A673 (cell line): ENCODE measurements at places on chromosomes 16 and 17.

- DNase-seq, result no peak
- no peaks in the 10 kb centered on the region for H3K27me3 ChIP-seq
- H3K4me1 ChIP-seq, result no peaks in the 10 kb centered on the region
Measured at GRCh38 chr17:9050801-9051401, 29.6 kb downstream of the NTN1 start.

DNA sequence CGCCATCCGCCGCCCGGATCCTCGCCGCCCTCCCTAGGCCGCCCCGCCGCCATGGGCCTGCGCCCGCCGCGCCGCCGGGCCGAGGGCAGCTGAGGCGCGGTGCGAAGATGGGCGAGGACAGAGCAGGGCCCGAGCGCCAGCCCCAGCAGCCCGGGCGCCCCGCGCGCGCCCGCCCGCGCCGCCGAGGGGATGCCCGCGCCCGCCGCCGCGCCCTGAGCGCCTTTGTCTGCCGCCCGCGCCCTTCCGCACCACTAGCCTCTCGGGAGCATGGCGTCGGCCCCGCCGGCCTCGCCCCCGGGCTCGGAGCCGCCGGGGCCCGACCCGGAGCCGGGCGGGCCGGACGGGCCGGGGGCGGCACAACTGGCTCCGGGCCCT lies 278 bp downstream of the RAB11FIP3 start:
- H3K4me1 ChIP-seq, result peaks cover 8% of the 10 kb centered on the region
- peak overlapping the region; percentile 89 for H3K4me3 ChIP-seq
- no peaks in the 10 kb centered on the region for H3K36me3 ChIP-seq

- DNase-seq, result peak; percentile 45
- no peaks in the 10 kb centered on the region for H3K36me3 ChIP-seq
- H3K4me1 ChIP-seq, result peaks cover 3% of the 10 kb centered on the region
Measured at GRCh38 chr17:16406742-16407674, 8.4 kb upstream of the TRPV2 start.

DNA sequence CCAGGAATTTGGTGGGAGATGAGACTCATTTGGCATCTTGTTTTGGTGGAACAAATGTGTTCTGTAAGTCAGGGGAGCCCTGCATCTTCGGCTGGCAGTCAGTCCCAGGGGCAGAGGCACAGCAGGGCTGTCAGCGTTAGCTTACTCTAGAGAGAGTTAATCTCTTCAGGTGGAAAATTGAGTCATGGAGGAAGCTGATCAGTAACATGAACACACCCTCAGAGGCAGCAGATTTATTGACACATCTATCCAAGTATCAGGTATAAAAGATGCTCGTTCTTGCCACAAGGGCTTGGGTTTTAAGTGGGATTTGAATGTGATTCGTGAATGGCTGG lies 55.2 kb downstream of the EPN2 start:
- H3K4me1 ChIP-seq, result no peaks in the 10 kb centered on the region
- no peak for DNase-seq
- H3K36me3 ChIP-seq, result peaks cover 2% of the 10 kb centered on the region
- no peak overlapping the region for H3K27ac ChIP-seq

GRCh38 chr17:282912-283882 lies 69.4 kb downstream of the RPH3AL start:
- no peaks in the 10 kb centered on the region for H3K4me1 ChIP-seq
- H3K27me3 ChIP-seq, result no peaks in the 10 kb centered on the region
- no peak overlapping the region for H3K27ac ChIP-seq
- no peak overlapping the region for H3K4me3 ChIP-seq

DNA sequence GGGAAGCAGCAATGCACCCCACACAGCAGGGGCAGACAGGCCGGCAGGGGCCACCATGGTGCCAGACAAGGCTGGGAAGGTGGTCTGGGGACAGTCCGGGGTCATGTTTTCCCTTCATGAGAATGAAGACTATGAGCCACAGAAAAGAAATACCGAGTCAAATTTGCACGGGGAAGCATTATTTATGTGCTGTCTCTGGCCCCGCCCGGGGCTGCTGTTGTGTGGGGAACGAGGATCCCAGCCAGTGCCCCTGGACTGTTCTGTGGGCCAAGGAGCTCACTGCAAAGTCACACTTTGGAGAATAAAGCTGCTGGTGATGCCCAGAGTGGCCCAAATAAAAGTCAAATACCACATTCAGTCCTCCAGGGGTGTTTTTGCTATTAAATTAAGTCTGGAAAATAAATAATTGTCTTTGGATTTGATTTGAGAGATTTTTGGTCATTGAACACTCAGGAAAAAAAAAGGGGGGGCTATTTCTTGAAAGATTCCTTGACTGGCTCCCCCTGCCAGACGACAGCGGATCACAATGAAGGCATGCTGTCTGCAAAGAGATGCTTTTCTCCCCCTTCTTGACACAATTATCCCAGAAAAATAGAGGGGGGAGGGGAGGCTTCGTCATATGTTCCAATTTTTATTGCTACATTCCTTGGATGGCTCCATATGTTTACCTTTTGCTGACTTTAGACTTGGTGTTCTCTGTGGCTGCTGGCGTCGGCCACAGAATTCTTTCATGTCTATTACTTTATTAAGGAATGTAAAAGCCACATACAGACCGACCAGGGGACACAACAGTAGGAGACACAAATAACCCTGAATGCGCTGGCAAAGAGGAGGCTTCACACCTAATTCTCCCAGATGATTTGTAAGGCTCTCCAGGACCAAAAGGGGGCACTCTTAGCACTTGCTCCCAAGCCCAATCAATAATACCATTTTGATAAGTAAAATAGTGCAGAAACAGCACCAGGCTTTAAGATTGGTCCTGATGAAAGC lies 27.1 kb upstream of the ANKFN1 start:
- peak; percentile 43 for DNase-seq
- peaks cover 36% of the 10 kb centered on the region for H3K27me3 ChIP-seq
- H3K27ac ChIP-seq, result no peak overlapping the region
- no peak overlapping the region for H3K4me3 ChIP-seq
- H3K36me3 ChIP-seq, result no peaks in the 10 kb centered on the region

GRCh38 chr17:31721291-31722025 lies 137.6 kb downstream of the COPRS start:
- no peak overlapping the region for H3K27ac ChIP-seq
- H3K36me3 ChIP-seq, result no peaks in the 10 kb centered on the region
- H3K4me1 ChIP-seq, result no peaks in the 10 kb centered on the region
- no peak for DNase-seq
- H3K4me3 ChIP-seq, result no peak overlapping the region

DNA sequence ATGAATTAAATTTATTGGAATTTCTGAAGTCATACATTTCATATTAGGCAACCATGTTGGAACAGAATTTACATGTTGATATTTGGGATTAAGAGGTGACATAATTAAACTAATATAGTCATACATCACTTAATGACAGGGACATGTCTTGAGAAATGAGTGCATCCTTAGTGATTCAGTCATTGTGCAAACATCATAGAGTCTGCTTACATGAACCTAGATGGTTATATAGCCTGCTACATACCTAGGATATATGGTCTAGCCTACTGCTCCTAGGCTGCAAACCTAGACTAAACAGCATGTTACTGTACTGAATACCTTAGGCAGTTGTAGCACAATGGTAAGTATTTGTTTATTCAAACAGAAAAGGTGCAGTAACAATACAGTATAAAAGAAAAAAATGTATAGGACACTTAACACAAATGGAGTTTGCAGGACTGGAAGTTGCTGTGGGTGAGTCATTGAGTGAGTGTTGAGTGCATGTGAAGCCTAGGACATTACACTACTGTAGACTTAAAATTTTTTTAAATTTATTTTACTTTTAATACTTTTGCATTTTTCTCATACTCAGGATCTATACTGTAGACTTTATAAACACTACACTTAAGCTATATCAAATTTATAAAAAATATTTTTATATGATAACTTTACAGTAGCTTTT lies 85.6 kb downstream of the OMG start:
- H3K27me3 ChIP-seq, result no peaks in the 10 kb centered on the region
- DNase-seq, result no peak
- no peak overlapping the region for H3K4me3 ChIP-seq
- H3K4me1 ChIP-seq, result no peaks in the 10 kb centered on the region
- H3K36me3 ChIP-seq, result no peaks in the 10 kb centered on the region

DNA sequence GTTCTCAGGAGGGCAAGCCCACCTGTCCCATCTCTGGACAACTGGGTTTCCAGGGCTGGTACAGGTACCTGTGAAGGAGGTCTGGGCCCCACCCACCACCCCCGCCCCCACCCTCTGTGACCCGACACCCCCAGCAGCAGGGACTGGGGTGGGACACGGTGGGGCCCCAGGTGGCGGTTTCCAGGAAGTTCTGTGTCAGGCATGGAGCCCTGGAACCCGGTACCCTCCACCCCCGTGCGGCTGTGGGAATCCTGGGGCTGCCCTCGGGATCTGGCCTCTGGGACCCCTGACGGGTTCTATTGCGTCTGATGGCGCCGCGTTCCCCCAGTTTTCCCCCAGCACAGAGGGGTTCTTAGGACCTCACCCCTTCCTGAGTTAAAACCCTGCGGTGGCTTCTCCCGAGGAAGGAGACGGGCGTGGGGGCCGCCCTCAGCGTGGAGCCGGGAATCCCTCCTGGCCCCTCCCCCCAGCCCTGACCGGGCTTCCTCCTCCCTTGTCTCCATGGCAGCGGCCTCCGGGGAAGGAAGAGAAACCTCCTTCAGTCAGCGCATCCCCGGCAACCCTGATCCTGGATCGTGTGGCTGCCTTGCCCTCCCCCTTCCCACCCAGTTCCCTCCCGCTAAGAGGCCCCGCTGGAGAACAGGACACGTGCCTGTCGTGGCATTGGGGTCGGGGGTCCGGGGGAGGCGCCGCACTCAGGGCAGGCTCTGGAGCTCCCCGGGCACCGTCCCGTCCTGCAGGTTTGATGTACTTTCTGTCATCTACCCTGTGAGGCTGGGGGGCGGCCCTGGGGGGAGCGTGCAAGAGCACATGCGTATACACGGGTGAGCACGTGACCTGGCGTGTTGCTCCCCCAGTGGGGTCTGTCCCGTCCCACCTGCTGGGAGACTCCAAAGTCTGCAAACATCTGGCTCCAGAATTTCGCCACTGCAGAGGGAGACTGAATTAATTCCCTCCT lies 30.3 kb downstream of the CACNA1H start:
- H3K4me1 ChIP-seq, result no peaks in the 10 kb centered on the region
- H3K27me3 ChIP-seq, result no peaks in the 10 kb centered on the region
- H3K27ac ChIP-seq, result no peak overlapping the region
- DNase-seq, result peak; percentile 72
- no peak overlapping the region for H3K4me3 ChIP-seq

- no peak for DNase-seq
- peaks cover 12% of the 10 kb centered on the region for H3K4me1 ChIP-seq
- H3K36me3 ChIP-seq, result no peaks in the 10 kb centered on the region
- H3K27me3 ChIP-seq, result no peaks in the 10 kb centered on the region
- H3K4me3 ChIP-seq, result no peak overlapping the region
Measured at GRCh38 chr17:2056206-2057174, 1.6 kb downstream of the HIC1 start.

DNA sequence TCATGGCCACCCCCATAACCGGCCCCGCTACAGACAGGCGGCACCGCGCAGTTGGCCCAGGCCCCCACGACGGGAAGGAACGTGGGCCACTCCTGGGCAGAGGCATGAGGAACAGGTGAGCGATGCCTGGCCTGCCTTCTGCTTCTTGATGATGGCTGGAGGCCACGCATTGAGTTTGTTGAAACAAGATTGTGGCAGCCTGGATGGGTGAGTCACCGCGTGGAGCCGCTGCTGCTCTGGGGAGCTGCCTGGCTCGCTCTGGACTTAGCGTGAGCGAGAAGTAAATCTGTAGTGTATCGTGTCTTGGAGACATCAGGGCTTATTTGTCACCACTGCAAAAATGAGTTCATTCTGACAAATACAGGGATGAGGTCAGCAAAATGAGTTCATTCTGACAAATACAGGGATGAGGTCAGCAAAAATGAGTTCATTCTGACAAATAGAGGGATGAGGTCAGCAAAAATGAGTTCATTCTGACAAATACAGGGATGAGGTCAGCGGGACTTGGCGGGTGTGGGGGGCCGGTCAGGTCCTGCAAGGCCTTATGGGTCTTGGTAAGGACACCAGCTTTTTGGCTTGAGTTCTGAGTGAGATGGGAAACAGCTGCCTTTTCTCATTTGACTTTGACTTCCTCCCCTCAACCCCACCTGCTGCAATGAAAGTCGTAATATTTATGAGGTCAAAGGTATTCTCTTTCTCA lies 93.0 kb downstream of the SEC14L1 start:
- H3K4me3 ChIP-seq, result no peak overlapping the region
- H3K27ac ChIP-seq, result peak overlapping the region; percentile 99
- H3K27me3 ChIP-seq, result no peaks in the 10 kb centered on the region
- peak; percentile 37 for DNase-seq
- H3K4me1 ChIP-seq, result peaks cover 31% of the 10 kb centered on the region

GRCh38 chr17:51036084-51036483 lies 84.6 kb downstream of the SPAG9 start:
- DNase-seq, result no peak
- no peaks in the 10 kb centered on the region for H3K27me3 ChIP-seq
- H3K27ac ChIP-seq, result peak overlapping the region; percentile 21
- H3K36me3 ChIP-seq, result no peaks in the 10 kb centered on the region
- no peak overlapping the region for H3K4me3 ChIP-seq
- H3K4me1 ChIP-seq, result peaks cover 13% of the 10 kb centered on the region

GRCh38 chr17:7203391-7203790 lies 16.2 kb downstream of the DLG4 start:
- H3K36me3 ChIP-seq, result peaks cover 30% of the 10 kb centered on the region
- H3K27ac ChIP-seq, result peak overlapping the region; percentile 77
- H3K4me1 ChIP-seq, result peaks cover 32% of the 10 kb centered on the region
- no peak for DNase-seq

GRCh38 chr17:66819466-66819865 lies 15.5 kb upstream of the CACNG5 start:
- no peaks in the 10 kb centered on the region for H3K36me3 ChIP-seq
- no peak overlapping the region for H3K4me3 ChIP-seq
- no peak overlapping the region for H3K27ac ChIP-seq
- H3K27me3 ChIP-seq, result no peaks in the 10 kb centered on the region
- no peaks in the 10 kb centered on the region for H3K4me1 ChIP-seq

DNA sequence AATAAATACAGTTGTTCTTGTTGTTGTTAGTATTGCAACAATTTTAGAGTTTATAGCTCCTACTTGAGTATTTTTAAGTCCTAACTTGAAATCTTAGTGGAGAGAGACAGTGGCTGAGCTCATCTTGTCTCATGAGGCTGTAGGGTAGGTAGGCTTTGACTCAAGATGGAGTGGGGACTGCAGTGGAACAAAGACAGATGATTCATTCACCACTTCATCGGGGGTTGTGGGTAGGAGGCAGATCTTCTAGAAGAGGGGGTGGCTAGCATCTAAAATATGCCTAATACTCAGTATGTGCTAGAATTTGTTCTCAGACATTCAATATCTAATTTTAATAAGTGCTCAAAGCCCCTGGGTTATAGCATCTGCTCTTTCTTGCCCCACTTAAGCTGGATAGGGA lies 13.1 kb upstream of the MMD start:
- H3K4me1 ChIP-seq, result peaks cover 26% of the 10 kb centered on the region
- no peak for DNase-seq
- H3K36me3 ChIP-seq, result no peaks in the 10 kb centered on the region
- H3K4me3 ChIP-seq, result no peak overlapping the region
- H3K27ac ChIP-seq, result no peak overlapping the region
- H3K27me3 ChIP-seq, result no peaks in the 10 kb centered on the region

- DNase-seq, result peak; percentile 62
- H3K4me1 ChIP-seq, result no peaks in the 10 kb centered on the region
- H3K4me3 ChIP-seq, result no peak overlapping the region
Measured at GRCh38 chr17:67891481-67892119, 66.3 kb downstream of the BPTF start.
